Stimulated activated CD4-positive, alpha-beta T cell treated with anti-CD3 and anti-CD28 coated beads, Interleukin-2, amount 100 ng/mL, for 24 hours (primary cell): ENCODE measurements at places on chromosomes 3 and 15.

DNA sequence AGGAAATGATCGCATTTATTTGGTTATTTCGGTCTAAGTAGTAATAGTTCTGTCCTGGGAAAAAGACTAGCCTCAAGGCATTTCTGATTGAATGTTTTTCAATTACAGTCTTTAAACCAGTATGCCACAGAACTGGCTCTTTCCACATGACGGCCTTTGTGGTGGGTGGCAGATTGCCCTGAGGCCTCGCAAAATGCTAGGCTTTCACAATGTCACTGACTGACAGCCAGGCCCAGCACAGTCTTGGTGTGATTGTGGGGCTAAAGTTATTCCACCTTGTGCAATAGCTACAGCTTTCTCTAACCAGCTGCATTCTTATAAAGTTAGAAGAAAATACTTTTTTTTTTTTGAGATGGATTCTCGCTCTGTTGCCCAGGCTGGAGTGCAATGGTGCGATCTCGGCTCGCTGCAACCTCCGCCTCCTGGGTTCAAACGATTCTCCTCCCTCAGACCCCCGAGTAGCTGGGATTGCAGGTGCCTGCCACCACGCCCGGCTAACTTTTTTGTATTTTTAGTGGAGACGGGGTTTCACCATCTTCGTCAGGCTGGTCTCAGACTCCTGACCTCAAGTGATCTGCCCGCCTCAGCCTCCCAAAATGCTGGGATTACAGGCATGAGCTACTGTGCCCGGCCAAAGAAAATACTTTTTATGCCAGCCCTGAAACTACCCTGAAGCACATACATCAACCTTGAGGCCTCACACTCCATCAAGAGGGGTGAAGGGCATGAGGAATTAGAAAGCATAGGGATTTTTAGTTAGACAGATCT, 2.5 kb upstream of the ADIPOQ start:
- DNase-seq: no peak

DNA sequence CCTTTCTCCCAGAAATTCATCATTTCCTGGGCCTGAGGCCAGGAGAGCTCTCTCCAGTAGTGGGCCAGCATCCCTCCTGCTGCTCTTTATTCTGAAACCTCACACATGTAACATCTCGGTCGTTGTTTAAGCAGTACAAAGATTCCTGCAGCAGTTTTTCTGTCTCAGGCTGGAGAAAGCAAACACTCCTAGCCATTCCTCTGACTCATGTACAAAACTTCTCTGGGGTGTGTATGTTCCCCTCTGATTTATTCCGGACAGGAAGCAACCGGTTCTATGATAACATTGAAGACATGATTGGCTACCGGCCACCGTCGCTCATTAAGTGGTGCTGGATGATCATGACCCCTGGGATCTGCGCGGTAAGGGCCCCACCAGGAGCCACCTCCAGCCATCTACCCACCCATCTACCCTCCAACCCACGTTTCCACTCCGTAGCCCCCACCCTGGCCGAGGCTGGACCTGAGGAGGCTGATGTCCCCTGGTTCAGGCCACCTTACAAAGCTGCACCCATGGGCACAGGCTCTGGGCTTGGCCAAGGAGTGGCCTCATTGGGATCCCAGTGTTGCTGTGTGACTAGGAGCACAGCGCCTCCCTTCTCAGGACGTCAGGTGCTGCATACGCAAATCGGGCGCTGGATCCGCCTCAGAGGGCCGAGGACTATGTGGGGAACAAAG, 58.6 kb upstream of the SLC6A1 start:
- no peak for DNase-seq

GRCh38 chr15:77526595-77527163, 106.0 kb downstream of the HMG20A start:
- no peak for DNase-seq

- DNase-seq: no peak
Observed at GRCh38 chr3:43892526-43892925, 201.8 kb downstream of the ABHD5 start.

- no peak for DNase-seq
Observed at GRCh38 chr15:76187163-76187562, 124.1 kb downstream of the ETFA start.

GRCh38 chr15:32029409-32029861, 880 bp upstream of the CHRNA7 start:
- DNase-seq: no peak

DNA sequence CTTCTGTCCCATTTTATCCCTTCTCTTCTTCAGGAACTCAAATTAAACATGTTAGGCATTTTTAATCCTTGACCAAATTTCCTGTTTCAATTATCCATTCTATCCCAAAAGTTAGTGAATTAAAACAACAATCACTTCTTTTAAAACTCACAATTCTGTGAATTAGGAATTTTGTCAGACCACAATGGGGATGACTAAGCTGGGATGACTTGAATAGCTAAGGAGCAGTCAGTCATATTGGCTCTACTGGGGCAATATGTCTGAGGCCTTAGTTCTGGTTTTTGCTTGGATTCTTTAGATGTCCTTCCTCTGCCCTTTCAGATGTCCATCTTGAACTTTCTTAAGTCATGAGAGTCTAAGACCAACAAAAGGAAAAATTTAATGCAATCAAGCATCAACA, 178.2 kb upstream of the TGFBR2 start:
- no peak for DNase-seq

- no peak for DNase-seq
Observed at GRCh38 chr15:88479169-88479568, 11.7 kb downstream of the MRPS11 start.

GRCh38 chr15:97867870-97868269, 92.6 kb upstream of the ARRDC4 start:
- no peak for DNase-seq

GRCh38 chr15:39585871-39586301, 5.0 kb downstream of the THBS1 start:
- DNase-seq: no peak

DNA sequence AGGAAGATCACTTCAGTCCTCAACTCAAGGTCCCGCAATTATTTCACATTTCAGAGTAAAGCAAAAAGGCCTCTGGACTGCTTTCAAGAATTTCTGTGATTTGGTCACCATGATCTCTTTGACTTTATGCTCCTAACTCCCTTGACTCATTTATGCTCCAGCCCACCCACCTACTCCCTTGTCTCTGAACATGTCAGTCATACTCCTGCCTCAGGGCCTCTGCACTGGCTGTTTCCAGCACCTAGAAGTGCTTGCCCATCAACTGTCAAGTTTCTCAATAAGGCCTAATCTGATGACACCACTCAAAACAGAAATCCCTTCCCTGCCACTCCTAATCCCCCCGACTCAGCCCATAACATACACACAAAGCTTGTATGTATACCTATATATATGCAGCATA, 36.1 kb upstream of the CSPG5 start:
- DNase-seq: no peak

- DNase-seq: no peak
Observed at GRCh38 chr3:169384573-169384972, 278.9 kb downstream of the MECOM start.

GRCh38 chr3:51710631-51711351, 3.9 kb downstream of the GRM2 start:
- DNase-seq: no peak

DNA sequence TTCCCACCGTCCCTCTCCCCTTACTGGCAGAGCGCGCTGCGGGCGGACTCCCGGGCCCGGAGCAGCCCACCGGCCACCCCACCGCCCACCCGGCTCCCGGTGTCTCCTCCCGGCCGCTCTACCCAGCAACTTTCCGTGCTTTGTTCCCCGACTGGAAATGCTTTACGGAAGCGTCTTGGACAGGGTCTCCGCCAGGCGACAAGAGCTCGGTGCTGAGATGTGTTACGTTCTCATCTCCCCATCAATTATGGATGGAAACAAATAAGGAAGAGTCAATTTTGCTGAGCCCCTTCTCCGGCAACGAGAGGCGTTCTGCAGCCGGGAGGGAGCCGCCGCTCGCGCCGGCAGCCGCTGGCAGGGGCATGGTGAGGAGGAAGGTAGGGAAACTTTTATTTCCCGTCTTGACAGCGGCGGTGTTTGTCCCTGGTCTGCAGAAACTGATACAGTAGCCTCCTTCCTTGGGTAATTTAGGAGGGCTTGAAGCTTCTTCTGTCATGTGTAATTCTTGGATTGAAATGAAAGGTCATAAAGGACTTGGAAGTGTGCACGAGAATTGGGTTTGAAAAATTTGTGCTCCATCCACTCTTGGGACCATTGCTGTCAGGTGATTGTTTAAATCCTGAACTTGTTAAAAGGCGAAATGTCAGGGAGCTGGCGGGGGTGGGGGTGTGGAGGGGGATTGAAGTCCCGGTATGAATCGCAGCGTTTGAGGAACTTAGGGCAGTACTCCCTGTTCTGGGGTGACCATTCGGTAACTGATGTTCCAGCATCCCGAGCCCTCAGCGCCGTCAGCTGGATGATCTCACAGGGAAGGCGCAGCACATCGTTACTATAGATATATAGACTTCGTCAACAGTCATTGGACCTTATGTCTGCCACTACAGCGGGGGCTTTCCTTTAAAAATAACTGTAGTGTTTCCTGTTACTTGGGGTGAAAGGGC, 1.5 kb downstream of the SEMA6D start:
- DNase-seq: no peak

DNA sequence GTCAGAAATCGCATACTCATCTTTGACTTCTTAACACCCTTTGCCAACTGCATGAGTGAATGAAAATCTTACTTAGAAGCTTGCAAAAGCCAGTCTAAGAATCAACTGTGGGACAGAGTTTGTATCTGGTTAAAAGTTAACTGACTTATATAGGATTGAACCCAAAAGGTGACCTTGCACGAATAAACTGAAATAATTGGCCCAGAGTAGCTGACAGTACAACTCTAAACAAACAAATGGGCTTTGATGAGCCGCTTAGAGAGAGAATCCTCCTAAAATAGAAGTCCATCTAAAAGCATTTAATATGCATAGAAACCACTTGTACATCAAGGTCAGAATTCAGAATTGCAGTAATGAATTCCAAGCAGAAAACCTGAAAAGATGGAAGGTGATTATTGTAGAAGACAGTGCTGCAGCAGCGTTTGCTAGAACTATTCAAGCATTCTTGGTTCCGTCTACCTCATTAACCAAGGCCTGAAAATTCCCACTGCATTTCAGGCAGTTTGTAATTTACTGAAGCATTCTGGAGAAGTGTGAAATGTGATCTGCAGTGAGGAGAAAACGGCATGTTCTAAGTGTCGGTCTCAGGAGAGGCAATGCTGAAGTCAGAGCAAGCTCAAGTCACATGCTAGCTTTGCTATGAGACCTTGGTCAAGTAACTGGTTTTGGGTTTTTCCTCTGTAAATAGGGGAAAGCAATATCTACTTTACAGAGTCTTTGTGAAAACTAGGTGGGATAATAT, 103.7 kb downstream of the CADPS start:
- no peak for DNase-seq

DNA sequence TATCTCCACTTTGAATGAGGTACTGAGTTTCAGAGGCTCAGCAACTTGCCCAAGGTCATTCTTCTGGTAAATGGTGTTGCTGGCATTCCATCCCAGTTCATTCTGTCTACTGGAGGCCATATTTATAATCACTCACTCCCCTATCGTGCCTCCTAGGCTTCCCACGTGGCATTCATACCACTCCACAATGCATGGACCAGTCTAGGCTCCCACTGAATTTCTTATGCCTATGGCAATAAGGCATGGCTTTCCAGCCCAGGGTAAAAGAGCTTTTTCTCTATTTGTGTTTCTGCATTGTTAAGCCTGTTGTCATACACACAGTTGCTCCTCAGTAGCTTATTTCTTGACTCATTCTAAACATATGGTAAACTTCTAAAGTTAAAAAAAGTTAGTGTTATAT, 19.9 kb downstream of the BBX start:
- DNase-seq: no peak

GRCh38 chr3:32180141-32180784, 58.2 kb upstream of the CMTM8 start:
- DNase-seq: no peak

DNA sequence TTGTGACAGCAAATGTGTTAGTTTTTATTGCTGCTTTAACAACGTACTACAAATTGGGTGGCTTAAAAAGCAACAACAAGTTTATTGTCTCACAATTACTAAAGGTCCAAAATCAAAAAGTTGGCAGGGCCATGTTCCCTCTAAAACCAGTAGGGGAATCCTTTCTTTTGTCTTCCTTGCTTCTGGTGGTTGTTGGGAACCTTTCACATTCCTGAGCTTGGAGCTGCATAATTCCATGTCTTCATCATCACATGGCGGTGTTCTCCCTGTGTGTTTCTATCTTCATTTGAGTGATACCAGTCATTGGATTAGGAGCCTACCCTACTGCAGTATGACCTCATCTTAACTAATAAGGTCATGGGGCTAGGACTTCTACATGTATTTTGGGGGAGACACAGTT, 7.4 kb downstream of the SPRED1 start:
- DNase-seq: no peak

DNA sequence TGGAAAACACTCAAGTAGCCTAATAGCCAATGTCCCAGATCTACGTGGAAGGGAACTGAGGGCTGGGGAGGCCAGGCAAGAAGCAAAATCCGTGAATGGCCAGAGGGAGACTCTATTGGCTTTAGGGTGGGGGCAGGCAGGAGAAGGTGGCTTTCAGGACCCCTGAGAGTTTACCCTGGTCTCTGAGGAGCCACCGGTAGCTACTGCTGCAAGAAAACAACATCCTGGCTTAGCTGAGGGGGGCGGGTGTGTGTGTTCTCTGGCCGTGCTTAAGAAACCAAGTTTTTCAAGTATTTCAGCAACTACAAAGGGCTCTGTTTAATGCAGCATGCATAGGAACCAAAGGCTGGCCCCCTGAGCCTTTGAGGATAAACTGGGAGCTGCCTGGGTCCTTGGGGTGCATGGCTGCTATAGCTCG, 47.6 kb upstream of the TRPM1 start:
- DNase-seq: no peak

- DNase-seq: no peak
Observed at GRCh38 chr3:58591517-58592510, 14.6 kb upstream of the FAM107A start.
